ENCODE measurements at places on chromosomes 12 and 14.

- peak; percentile 29 for DNase-seq
Measured at GRCh38 chr12:90253674-90254181, 545.1 kb upstream of the ATP2B1 start.

- DNase-seq: no peak
Measured at GRCh38 chr14:69049675-69050074, 70.6 kb upstream of the ACTN1 start.

DNA sequence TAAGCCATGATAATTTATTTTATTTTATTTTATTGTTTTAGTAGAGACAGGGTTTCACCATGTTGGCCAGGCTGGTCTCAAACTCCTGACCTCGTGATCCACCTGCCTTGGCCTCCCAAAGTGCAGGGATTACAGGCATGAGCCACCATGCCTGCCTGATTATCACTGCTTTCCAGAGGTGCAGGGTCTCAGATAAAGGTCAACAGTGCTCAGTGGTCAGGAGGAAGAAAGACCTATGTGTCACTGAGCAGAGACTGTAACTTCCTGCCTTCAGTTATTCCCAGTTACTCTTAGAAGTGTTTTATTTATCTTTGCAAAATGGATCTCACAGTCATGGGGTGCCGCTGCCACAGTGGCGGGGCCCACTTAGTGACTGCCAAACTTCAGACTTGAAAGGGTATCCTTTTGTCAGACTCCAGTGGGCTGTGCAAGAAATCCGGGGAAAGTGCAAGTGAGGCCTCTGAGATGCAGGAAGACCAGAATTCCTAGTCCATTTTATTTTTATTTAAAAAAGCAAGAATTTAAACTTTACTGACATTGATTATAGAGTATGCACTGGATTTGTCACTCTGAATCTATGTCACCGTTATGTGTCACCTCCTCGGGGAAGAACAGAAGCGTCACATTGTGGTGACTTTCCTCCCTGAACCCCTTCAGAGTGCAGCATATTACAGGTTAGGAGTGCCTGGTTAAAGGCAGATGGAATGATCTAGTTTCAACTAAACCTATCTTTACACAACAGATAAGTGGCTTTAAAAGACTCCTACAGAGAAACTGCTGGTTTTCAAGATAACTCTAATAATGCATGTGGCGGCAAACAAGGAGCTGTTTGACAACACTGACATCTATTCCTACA is 59.1 kb upstream of the BICD1 start:
- DNase-seq: no peak

GRCh38 chr12:125389061-125389697 is 323.9 kb downstream of the AACS start:
- DNase-seq: no peak

DNA sequence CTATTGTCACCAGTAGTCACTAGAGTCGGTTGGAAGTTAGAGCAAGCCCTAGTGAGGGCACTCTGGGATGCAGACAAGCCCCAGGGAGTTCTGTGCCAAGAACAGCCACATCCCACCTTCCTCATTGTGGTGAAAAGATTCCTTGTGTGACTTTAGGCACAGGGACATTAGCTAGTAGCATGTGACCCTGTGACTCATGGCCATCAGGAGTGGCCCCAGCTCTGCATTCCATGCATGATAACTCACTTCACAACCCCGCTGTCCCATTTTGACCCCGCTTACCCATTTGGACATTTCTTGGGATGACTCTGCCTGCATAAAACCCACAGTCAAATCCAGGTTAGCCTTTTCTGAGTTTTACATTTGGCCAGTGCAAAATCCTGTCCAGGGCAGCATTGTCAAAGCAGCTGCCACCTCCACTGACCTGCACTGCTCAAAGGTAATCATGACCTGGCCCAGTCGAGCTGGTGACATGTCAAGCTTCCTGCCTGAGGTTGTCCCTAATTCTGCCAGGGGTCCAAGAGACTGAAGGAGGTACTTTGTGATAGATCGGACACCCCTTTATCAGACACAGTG is 430.5 kb downstream of the DPF3 start:
- DNase-seq: no peak

- DNase-seq: no peak
Measured at GRCh38 chr14:100679707-100680438, 46.8 kb upstream of the DLK1 start.

- DNase-seq: no peak
Measured at GRCh38 chr14:37843954-37844607, 248.7 kb downstream of the TTC6 start.

GRCh38 chr12:79373896-79374499 is 316.8 kb downstream of the PAWR start:
- no peak for DNase-seq

DNA sequence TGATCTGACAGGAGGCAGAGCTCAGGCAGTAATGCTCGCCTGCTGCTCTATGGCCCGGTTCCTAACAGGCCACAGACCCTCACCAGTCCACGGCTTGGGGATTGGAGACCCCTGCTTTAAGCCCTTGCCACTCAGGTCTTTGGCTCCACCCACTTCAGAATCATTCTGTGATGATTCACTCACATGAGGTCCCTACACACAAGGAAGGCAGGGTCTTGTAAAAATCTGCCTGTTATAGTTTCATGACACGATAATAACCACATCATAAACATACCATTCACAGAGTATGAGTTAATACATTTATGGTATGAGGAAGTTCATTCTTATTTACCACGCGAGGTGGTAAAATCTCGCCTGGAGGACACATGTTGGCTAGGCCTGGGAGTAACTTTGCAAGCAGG is 29.0 kb upstream of the MAX start:
- DNase-seq: no peak

- no peak for DNase-seq
Measured at GRCh38 chr12:19700969-19701368, 261.7 kb downstream of the AEBP2 start.

DNA sequence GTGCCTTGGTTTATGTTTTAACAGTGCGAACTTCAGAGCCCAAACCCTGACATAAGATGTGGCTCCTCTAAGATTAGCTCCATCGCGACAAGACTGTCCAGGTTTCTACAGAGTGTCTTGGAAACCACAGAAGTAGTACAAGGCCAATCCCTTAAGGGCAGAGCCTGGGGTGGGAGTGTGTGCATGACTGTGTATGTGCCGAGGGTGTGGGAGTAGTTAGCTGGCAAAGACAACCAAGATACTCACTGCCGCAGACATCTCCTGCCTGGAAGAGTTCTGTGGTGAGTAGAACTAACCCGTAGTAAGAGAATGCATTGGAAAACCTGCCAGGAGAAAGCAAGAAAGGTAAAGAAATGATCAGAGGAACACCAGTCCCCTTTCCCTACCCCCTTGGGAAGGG is 54.1 kb downstream of the DAO start:
- no peak for DNase-seq

GRCh38 chr12:22229652-22230279 is 104.7 kb downstream of the ST8SIA1 start:
- no peak for DNase-seq

All from CD4-positive, alpha-beta T cell treated with Interleukin-17A for 4 hours (primary cell).